ENCODE measurements at places on chromosomes 3 and 15.

DNA sequence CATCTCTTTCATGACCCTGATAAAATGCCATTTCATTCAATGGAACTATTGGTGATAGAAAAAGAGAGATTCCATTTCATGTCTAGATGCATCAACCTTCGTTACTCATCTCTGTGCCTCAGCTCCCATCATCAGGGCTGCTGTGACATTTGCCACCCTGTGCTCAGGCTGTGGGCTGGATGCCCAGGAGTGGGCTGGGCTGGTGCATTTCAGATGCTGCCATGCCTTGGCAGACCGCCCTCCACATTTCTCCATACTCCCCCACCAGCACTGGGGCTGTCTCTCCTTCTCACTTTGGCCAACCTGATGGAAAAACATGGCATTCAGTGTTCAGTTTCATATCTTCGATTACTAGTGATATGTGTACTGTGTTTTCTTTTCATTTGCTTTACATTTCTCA lies 59.1 kb downstream of the DNASE1L3 start:
- DNase-seq: no peak

GRCh38 chr15:71352765-71353164 lies 237.5 kb downstream of the THSD4 start:
- no peak for DNase-seq

- no peak for DNase-seq
Observed at GRCh38 chr3:181741417-181741816, 29.7 kb downstream of the SOX2 start.

DNA sequence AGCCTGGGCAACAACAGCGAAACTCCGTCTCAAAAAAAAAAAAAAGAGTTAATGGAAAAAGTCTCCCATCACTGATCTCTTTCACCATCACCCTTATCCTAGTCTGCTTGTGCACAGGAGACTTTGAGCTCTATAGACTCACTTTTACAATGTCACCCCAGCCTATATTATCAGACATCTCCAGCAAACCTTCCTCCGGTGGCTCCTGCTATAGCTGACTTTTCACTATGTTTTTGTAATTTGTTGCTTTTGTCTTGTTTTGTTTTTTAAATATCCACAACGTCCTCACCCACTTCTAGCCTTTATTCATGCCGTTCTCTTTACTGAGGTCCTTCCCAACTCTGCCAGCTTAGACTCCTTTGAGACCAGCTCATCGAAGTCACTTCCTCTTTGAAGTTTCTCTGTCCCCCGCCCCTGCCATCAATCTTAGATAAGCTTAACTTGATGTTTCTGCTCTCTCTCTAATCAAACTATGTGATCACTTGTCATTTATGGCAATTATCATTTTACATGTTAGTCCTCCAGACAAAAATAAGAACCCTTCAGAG lies 82.7 kb upstream of the CHD2 start:
- no peak for DNase-seq

- no peak for DNase-seq
Observed at GRCh38 chr3:118347396-118348168, 687.1 kb downstream of the IGSF11 start.

- DNase-seq: no peak
Observed at GRCh38 chr3:105139881-105140560, 226.7 kb upstream of the ALCAM start.

- no peak for DNase-seq
Observed at GRCh38 chr3:144692488-144692887, 720.9 kb downstream of the DIPK2A start.

DNA sequence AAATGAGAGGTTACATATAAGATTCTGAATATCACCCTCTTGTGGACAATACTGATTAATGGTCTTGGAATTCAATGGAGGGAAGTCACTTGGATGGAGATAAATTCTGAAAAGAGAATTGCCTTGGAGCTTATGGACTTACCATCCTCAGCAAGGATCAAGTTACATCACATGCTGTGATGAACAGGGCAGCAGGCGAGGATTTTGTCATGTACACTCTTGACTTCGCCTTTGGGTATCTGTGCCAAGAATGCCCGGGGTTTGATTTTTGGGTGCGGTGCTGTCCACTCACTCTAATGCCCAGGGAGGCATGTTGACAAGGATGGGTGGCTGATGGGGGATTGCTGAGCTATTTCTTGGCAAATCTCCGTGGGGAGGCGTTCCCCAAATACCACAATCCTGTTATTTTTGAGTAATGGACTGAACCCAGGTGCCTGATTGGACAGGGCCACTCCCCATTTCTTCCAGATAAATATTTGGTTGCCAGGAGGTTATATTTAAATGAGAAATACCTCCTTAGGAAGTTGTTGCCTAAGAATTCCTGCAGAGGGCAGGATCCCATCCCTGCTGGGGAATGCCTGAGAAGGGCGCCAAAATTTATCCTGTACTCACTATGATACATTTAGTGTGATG lies 96.3 kb downstream of the TPRG1 start:
- DNase-seq: no peak

GRCh38 chr15:74180881-74181602 lies 7.5 kb downstream of the ISLR start:
- DNase-seq: no peak

DNA sequence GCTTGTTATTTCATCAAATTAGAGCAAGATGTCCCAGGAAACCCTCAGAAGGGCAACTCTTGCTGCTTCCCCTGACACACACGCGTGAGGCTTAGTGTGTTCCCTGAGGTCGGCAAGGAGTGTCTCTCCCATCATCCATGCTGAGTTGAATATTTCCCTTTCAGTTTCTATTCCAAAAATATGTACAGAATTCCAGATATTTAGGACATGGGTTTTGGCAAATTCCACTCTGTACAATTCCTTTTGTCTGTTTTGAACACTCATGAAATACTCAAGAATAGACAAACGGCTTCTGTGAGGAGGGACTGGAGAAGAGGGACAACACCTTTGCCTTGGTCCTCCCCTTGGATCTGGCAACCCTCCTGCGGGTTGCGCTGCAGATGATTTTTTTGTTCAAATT lies 138.0 kb downstream of the DUT start:
- DNase-seq: no peak

DNA sequence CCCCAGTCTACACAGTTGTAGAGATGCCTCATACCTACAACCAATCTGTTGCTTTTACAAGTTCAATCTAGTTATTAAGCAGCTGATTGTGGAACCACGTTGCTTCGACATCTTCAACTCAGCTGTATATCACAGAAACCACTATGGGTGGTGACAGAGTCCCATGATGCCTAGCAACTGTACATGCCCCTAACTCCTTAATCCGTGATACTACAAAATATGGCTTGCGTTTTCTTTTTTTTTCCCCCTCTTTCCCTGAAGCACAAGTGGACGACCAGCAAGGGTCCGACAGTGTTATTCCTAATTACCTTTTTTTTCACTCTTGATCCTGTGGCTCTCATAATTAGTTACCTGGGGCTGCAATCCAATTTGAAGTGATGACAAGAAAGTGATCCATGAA lies 478.6 kb downstream of the FOXP1 start:
- no peak for DNase-seq

DNA sequence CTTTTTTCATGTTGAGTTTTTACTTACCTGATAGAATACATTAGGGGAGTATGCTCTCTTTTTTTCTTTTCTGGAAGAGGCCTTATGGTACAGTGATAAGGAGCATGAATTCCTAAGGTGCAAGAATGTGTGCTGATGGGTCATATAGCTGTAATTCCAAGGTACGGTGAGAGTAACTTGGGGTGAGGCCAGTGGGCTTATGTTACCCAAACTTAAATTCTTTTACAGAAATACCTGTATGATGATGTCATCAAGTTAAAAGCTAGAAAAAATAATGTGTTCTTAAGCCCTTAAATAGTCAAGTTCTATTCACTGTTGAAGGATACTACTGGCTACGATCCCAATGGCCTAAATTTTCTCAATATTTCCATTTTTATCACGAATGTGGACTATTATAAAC lies 111.2 kb downstream of the GMPS start:
- DNase-seq: no peak

GRCh38 chr15:47796830-47797229 lies 79.5 kb downstream of the SEMA6D start:
- DNase-seq: no peak

Data from effector CD4-positive, alpha-beta T cell (primary cell).